ENCODE measurements at places on chromosomes 5 and 9. TPM values are rescaled to one million over a fixed set of nuclear protein-coding genes. Genes with fewer than 3 reads are reported as not detected.

- no peak for DNase-seq
Observed at GRCh38 chr5:168881427-168882149, 302.4 kb upstream of the PANK3 start.

GRCh38 chr9:70256123-70256551, 2.6 kb upstream of the SMC5 start:
- DNase-seq: no peak

GRCh38 chr5:94856257-94856800, 237.9 kb downstream of the SLF1 start:
- DNase-seq: no peak

DNA sequence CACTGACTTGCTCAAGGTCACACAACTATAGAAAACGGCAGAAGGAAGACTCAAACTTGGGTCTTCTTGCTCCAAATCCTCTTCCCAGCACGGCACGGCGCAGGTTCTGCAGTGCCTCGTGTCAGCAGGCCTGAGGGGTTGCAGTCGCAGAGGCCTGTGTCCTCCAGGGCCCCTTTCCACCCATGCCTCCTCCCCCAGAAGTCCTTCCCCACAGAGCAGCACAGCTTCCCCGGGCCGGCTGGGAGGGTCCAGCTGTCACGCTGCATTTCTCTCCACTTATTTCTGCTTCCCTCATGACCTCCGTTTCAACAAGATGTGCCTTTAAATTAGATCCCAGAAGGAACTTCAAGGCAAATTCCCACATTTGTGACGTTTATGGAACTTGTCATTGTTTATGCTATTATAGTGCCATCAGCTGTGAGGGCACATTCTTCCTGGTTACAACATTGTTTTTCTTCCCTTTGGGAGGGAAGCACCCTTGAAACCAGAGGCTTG, 148.4 kb downstream of the C5orf15 start:
- no peak for DNase-seq

- DNase-seq: no peak
Observed at GRCh38 chr9:123465304-123465703, 109.3 kb downstream of the CRB2 start.

- DNase-seq: no peak
Observed at GRCh38 chr5:80754900-80755299, 100.1 kb upstream of the DHFR start.

GRCh38 chr5:143261748-143262392, 141.6 kb downstream of the NR3C1 start:
- no peak for DNase-seq

- no peak for DNase-seq
Observed at GRCh38 chr9:120741191-120741590, 26.9 kb upstream of the MEGF9 start.

DNA sequence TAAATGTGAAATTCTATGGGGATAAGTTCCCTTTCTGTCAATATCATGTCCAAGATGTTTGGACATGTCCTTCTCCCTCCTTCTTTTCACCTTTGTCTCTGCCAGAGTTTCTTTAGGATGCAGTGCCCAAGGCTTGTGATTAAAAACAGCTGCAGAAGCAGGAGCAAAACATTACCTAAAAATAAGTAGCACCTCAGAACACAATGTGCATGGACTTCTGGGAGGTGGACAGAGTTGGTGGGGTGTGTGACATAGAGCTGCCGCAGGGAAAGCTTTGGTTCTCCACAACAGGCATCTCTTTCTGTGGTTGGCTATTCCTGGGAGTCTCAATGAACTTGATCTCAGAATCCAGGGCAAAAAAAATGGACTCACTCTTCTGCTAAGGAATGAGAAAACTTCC, 97.0 kb downstream of the SEC61B start:
- no peak for DNase-seq

DNA sequence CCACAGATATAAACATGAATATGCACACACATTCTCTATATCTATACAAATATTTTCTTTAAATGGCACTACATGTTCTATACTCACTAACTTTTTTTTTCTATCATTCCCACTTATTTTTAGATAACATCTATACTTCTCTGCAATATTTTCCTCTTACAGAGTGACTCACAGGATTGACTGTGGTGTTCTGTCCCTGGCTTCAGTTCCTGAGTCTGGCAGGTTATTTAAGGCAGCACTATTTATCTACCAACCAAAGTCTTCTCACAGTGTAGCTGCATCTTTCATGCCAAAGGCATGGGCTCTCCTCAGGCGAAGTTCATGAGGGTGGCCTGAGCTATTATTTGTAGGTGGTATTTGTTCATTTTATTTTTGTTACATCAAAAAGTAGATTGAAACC, 409.0 kb downstream of the PRR16 start:
- DNase-seq: no peak

DNA sequence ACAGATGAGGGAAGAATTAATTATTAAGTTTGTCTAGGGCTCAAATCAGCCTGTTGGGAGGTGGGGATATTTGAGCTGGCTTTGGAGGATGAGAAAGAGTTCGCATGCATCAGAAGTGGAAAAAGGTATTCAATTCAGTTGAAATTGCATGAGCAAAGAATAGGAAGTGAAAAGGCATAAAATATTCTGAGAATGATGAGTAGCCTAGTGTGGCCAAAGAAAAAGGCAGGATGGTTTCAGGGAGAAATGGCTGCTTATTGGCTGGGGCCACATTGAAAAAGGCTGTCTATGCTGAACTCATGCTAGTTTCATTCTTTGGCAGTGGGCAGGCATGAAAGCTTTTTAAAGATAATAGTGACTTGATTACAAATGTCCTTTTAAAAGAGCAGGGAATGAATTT, 235.4 kb upstream of the RIOK2 start:
- no peak for DNase-seq

DNA sequence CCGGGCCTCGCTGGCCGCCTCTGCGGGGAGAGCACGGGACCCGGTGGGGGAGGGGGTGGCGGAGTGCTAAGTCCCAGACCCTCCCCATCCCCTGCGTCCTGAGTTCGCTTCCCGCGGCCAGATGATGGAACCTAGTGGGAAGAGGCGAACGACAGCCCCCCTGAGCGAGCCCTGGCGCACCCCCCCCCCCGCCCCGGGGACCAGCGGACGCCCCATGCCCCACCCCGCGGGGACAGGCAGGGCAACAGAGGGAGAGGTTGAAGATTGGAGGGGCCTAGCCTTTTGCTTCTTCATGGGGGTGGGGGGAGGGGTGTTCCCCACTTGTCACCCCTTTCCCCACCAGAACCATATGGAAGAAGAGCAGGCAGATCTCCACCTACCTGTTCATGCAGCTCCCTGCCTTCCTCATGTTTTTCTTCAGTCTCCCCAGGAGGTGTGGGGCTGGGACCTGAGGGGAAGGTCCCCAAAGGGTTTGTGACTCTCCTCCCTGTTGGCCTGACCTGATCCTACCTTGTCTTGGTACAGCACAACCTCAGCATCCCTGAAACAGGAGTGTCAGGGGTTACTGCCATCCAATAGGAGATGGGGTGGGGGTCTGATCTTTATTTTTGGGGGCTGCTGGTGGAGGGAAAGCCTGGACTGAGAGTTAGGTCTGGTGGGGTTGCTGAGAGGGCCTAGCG, 485 bp downstream of the FAM53C start:
- no peak for DNase-seq

- no peak for DNase-seq
Observed at GRCh38 chr9:125133403-125134329, 9.7 kb downstream of the SCAI start.

- DNase-seq: no peak
Observed at GRCh38 chr5:33588654-33589372, 148.0 kb downstream of the TARS1 start.

GRCh38 chr5:37776826-37777225, 63.0 kb downstream of the GDNF start:
- no peak for DNase-seq

DNA sequence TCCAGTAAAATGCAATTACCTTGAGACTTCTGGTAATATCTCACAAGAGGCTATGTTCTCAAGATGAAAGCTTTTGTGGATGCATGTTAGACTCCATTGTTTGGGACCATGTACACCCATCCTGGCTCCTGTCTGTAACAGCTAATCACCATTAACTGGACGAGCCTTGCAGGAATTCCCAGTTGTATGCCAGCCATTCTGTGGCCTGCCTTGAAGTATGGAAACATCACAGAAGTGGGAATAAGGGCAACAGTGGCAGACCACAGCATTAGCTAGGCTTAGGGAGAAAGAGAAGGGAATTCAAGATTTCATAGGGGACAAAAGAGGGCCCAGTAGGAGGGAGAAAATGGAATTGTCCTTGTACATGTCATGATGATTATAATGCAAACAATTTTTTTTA, 79.0 kb downstream of the RORB start:
- no peak for DNase-seq

DNA sequence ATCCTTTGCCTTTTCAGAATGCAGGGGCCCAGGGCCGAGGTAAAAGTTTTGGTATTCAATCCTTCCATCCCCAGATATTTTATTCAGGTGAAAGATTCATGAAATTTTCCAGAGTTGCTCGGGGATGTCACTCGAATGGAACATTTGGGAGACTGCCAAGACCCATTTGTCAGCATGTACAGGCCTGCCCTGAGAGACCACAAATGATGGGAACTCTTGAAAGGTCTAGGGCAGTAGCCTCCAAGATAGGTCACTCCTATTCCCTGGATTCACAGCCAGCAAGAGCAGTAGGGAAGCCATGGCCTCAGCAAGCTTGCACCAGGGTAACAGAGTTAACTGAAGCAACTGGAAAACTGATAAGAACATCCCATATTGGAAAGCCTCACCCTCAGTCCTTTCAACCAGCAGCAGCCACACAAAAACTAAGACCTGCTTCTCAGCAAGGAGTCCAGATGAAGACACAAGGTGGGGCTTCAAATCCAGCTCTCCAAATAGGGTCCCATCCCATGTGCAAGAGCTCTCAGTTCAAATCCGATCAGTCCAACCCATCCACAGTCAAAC, 12.5 kb downstream of the CARD6 start:
- DNase-seq: no peak

The ANKH gene
- 67.2 TPM for total RNA-seq

DNA sequence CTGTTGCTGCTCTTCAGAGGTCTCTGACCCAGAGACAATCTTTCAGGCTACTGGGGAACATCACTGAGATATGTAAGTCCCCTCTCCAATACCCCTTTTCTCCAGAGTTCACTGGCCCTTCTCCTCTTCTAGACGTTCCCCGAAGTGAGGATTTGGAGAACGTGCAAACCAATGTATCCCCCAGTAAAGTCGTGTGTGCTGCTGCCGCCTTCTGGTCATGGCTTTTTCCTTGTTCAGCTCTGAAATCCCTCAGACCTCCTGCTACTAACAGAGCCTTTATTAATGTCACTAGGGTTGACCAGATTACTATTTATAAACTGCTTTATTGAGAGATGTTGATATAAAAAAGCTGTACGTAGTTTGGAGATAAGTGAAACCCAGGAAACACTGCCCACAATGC, 1028.6 kb downstream of the CDH9 start:
- no peak for DNase-seq

DNA sequence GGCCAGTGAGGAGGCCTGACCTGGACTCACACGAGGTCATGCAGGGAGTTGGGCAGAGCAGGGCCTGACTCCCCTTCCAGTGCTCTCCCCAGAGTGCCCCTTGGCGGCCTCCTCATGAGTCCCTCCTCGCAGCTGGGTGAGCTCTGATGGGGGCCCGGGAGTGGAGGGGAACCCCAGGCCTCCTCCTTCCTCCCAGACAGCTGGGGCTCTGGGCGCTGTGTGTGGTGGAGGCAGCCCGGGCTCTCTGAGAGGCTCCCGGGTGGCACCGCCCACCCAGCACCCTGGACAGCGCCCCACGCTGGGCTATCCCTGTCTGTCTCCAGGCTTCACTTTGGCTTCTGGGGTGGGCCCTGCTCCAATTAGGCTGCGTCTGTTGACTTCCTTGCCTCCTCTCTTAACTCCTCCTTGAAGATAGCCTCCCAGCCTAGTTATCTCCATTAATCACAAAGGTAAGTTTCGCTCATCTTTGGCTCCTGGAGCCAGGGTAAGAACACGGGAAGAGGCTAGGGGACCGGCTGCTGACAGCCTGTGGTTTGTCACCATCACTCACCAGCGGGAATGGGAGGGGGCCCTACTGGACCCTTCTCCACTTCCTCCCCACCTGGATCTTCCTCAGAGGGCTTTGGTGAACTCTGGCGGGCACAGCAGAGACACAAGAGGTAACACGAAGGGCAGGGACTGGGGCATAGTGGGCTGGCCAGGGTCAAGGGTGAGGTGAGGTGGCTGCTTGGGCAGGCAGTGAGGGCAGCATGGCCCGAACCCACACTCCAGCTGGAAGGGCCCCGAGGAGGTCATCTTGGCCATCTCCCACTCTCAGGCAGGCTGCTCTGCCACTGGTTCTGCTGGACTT, 13.1 kb downstream of the PSD2 start:
- DNase-seq: peak; percentile 70

The OR1B1 gene
- total RNA-seq: not detected

The SEMA6A gene
- 33.3 TPM for total RNA-seq

The DRD1 gene
- total RNA-seq: 0.58 TPM

- no peak for DNase-seq
Observed at GRCh38 chr9:126519660-126520420, 93.9 kb upstream of the LMX1B start.

The PANK3 gene
- total RNA-seq: 64.3 TPM

The ARL10 gene
- total RNA-seq: 7.9 TPM

DNA sequence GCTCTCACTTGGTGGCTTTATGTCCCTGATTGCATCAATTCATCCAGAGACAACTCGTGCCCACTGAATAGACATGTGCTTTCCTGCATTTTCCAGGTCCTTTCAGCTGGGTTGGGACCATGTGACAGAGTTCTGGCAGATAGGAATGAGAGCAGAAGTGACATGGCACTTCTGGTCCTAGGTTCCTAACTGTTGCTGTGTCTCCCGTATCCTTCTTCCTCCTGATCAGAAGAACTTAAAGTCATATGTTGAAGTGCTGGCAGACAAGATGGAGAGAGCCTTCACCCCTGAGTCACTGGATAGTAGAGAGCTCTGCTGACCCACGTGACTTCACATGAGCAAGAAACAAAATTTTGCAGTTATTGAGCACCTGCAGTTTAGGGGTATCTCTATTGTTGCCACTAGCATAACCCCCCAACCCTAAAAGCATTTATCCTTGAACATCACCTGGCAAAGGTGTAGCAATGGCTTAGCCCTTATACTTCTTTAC, 80.0 kb downstream of the NREP start:
- no peak for DNase-seq

DNA sequence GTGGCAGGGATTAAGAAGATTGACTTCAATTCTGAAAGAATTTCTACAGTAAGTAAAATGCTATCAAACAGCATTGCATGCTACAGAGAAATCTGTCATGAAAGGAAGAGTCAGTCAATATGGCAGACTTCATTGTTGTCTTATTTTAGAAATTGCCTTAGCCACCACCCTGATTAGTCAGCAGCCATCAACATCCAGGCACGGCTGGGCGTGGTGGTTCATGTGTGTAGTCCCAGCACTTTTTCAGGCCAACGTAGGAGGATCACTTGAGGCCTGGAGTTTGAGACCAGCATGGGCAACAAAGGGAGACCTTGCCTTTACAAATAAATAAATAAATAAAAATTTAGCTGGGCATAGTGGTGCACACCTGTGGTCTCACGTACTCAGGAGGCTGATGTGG, 46.6 kb downstream of the RMI1 start:
- no peak for DNase-seq

The SLC6A7 gene
- not detected for total RNA-seq
